ENCODE measurements at places on chromosomes 3 and 15. TPM values are rescaled to one million over a fixed set of nuclear protein-coding genes. Genes with fewer than 3 reads are reported as not detected.

- no peaks in the 10 kb centered on the region for H3K27me3 ChIP-seq
- H3K4me3 ChIP-seq, result no peak overlapping the region
- H3K27ac ChIP-seq, result no peak overlapping the region
- no peaks in the 10 kb centered on the region for H3K4me1 ChIP-seq
- no peak for DNase-seq
These were observed 9.4 kb downstream of the ZNF639 start for GRCh38 chr3:179332240-179332639.

- no peak overlapping the region for H3K4me3 ChIP-seq
- DNase-seq, result no peak
- H3K27ac ChIP-seq, result no peak overlapping the region
- H3K36me3 ChIP-seq, result no peaks in the 10 kb centered on the region
- H3K27me3 ChIP-seq, result no peaks in the 10 kb centered on the region
These were observed 1.7 kb upstream of the SLC9A9 start for GRCh38 chr3:143849854-143850549.

MGLL gene
- total RNA-seq, result 32.6 TPM

MORC1 gene
- not detected for total RNA-seq
